ENCODE measurements at places on chromosomes 2 and 18.

GRCh38 chr2:201574766-201575165, 68.5 kb downstream of the TMEM237 start:
- peak; percentile 5 for DNase-seq

DNA sequence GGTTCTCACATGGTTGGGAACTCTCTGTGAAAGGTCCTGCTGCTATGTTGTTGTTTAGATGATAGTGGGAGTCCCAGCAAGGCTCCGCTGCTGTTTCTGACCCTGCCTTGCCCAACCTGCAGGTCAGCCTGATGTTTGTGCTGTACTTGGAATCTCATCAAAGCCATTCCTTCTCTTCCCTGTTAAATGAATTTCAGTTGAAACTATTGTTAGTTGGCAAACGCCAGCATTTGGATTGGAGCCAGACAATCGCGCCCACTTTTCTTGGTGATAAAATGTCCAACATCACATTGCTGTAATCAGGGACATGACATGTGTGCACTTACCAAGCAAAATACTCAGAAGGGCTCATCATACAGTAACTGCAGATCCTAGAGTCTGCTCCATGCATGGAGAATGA, 12.8 kb upstream of the TWSG1 start:
- no peak for DNase-seq

GRCh38 chr18:53644799-53645471, 579.5 kb downstream of the MBD2 start:
- DNase-seq = no peak

GRCh38 chr2:1731447-1731962, 12.8 kb downstream of the PXDN start:
- DNase-seq = no peak

GRCh38 chr2:31347319-31347718, 67.2 kb downstream of the XDH start:
- DNase-seq = no peak

- DNase-seq = no peak
These were observed 74.0 kb downstream of the MCFD2 start for GRCh38 chr2:46841621-46842020.

DNA sequence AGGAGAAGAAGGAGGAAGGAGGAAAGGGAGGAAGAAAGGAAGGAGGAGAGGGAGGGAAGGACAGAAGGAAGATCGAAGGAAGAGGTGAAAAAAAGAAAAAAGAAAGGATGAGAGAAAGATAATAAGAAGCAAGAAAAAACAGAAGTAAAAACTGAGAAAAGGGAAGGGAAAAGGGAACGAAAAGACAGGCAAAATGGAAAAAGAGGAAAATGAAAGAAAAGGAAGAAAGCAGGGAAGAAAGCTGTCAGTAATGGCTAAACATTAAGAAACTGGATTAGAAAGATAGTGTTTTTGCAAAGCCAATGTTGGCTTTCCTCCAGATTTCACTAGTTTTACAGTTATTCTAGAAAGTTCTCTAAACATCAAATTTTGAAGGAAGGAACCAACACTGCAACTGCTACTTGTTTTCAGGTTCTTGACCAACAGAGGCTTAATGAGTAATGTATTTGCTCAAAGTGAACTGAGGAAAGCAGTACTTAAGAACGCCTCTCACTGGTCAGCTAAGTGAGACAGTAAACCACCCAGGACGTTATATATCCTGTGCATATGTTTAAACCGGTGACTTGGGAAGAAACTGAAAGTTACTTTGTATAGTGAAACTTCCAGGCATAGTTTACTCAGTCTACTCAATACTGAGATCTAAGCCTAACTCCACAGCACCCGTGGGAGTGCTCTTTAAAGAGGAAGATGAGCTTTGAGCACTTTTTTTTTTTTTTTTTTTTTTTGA, 286.2 kb upstream of the TRIB2 start:
- no peak for DNase-seq

DNA sequence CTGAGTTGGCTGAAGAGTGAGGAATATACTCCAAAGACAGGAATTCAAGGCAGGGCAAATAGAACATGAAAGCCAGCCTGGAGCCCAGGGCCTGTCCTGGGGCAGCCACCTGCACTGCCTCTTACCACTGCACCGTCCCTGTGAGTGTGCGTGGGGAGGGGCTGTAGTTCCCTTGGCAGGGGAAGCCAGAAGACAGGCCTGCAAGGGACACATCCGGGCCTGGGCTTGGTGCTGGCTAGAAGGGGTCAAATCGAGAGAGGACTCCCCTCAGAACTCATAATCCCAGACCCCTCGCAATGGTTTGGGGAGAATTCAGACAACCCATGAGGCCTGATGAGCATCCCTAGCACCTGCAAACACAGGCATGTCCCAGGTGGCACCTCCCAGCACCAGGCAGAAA, 87.0 kb downstream of the HDAC4 start:
- no peak for DNase-seq

DNA sequence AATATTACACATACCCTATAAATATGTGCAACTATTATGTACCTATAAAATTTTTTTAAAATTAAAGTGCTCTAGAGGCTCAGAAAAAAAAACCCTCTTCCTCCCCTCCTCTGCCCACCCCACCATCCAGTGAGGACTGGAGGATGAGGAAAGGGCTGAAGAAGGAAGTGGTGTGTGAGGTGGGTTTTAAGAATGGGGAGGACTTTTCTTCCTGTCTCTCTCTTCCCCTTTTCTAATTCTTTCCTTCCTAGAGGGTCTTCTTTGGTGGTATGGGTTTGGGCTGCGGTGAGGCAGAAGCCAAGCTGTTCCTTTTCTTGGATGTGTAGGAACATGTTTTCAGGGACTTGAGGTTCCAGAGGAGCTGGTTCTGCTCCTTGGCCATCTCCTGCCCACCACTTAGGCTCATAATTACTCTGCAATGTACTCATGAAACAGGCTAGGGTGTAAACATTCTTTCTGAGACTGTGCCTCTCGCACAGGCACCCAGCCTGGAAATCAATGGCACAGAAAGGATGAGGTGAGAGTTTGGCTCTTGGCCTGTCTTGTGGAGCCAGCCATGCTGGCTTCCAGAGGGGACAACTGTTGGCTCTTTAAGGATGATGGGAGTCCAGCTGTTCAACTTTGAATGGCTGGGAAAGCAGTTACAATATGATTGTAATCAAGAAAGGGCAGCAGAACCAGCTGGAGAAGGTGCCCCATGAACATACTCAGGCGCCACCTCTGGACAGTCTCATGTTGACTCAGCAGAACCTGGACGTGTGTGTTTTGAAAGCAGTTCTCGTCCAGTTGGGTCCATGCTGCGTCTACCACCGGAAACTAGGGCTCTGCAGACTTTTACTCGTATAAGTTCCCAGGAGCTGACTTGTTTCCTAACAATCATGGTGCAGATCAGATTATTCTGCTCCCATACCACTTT, 38.3 kb downstream of the IL1RL2 start:
- DNase-seq = no peak

GRCh38 chr2:13682540-13683272, 949.8 kb upstream of the LRATD1 start:
- DNase-seq = peak; percentile 17

GRCh38 chr2:218962859-218963492, 3.5 kb downstream of the CDK5R2 start:
- peak; percentile 94 for DNase-seq

GRCh38 chr2:230592775-230593174, 119.9 kb upstream of the CAB39 start:
- DNase-seq = no peak

DNA sequence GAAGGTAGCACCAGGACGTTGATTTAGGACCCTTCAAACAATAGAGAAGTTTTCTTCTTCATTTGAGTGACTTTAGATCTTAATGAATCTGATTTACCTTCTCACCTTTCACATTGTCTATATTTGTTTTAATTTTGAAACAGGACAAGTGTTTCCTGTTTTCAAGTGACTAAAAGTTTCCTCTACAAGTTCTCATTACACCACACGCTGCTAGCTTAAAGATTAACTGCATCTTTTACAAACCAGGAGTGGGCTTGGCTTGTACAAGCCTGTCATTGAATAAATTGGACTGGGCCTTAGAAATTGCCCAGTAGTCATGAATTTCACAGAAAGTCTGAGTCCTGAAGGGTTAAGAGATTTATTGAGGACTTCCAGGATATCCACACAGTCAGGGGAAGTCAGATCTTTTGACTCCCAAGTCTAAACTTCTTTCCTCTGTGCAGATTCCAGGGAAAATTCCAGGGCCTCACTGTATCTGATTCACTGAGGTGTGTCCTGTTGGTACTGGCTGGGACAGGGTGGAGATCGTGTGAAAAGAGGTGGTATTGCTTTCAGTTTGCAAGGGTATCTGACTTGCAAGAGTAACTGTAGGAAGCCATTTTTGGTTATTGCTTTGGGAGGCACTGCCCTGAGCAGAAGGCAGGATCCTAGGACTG, 3.4 kb downstream of the SGPP2 start:
- no peak for DNase-seq

DNA sequence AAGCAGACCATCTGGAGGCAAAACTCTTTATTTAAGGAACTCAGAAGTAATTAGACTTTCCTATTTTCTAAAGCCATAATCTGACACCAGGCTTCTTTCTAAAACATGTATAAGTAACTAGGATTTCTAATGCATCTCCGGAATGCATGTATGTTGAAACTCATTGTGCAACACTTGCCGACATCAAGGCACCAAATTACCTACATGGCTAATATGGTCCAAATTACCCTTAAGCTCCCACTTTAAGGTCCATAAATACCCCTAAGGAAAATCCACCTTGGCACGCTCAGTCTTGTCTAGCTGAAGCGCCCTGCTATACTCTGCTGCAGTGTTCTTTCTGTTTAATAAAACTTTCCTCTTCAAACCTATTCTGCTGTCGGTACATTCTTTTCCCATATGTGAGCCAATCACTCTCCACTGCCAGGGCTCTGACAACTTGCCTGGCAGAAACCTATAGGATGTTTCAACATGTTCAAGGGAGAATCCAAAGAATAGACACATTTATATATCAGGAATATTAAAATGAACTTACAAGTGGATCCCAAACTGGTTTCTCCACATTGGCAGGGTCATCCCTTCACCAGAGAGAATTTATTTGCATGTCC, 171.9 kb downstream of the GALNT1 start:
- DNase-seq = no peak

DNA sequence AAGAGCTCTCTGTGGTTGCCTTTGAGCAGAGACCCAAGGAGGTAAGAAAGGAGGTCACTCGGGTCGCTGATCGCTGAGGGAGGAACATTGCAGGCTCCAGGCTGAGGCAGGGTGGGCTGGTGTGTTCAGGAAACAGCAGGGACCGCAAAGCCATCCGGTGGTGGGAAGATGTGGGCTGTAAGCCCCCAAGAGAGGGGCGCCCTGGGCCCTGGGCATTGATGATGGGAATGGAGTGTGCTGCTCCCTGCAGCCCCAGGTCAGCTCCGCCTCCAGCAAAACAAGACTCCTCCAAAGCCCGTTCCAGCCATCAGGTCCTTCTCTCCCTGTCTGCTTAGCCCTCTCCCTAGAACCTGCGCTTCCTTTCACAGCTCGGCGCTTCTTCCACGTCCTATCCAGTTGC, 229.7 kb downstream of the KLHL29 start:
- no peak for DNase-seq

DNA sequence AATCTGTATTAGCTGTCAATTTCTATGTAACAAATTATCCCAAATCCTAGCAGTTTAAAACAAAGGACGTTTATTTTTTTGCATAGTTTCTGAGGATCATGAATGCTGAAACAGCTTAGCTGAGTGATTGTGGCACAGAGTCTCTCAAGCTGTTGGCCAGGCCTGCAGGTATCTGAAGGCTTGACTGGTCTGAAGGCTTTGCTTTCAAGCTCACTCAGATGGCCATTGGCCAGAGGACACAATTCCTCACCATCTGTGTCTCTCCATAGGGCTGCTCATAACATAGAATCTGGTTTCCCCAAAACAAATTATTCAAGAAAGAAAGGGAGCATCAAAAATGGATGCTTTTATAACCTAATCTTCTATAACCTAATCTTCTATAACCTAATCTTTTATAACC, 33.7 kb downstream of the UNC80 start:
- DNase-seq = no peak

- DNase-seq = peak; percentile 69
These were observed 8.0 kb downstream of the IRS1 start for GRCh38 chr2:226791487-226792081.

DNA sequence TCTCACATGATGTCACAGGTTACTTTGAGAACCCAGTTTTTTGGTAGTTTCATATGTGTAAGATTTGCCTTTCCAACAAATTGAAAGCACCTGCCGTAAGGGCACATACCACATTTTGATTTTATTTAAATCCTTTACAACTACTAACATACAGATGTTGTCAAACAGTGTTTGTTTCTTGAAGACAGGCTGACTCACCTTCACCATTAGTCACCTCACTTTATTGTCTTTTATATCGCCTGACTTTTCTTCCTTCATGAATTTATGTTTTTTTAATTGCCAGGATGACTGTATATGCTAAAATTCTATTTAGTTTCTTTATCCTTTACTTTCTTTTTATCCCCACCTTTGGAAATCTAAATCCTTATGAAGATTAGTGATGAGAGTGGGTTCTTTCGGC, 886.7 kb downstream of the SUCLG1 start:
- no peak for DNase-seq

GRCh38 chr18:44685296-44685695, 4.6 kb downstream of the SETBP1 start:
- DNase-seq = no peak

DNA sequence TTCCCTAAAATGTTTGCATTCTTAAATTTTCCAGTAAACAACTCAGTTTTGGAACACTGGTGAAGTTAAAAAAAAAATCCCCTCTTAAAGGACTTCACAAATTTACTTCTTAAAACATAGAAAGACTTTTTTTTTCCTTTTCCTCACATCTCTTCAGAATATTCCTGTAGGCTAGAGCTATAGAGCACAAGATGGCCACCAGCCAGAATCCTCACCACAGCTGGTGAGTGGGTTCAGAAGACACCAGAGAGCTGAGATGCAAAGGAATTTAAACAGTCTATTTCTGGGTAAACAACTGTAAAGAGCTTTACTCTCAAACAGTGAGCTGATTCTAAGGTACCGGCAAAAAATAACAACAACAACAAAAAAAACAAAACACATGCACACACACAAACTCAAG, 252.8 kb downstream of the LRP1B start:
- no peak for DNase-seq

- no peak for DNase-seq
These were observed 86.1 kb downstream of the TRIP12 start for GRCh38 chr2:229835596-229836283.

- DNase-seq = peak; percentile 65
These were observed 81.0 kb downstream of the TAF4B start for GRCh38 chr18:26307161-26307773.

GRCh38 chr2:190467575-190468083, 59.5 kb downstream of the MFSD6 start:
- DNase-seq = peak; percentile 41

- no peak for DNase-seq
These were observed 931.3 kb downstream of the CPS1 start for GRCh38 chr2:211487733-211488132.
